Activated naive CD8-positive, alpha-beta T cell treated with anti-CD3 and anti-CD28 coated beads for 36 hours (primary cell): ENCODE measurements at places on chromosomes 1 and 21.
A peak's percentile ranks its signal among the peaks of the same experiment; 100 is the strongest.

DNA sequence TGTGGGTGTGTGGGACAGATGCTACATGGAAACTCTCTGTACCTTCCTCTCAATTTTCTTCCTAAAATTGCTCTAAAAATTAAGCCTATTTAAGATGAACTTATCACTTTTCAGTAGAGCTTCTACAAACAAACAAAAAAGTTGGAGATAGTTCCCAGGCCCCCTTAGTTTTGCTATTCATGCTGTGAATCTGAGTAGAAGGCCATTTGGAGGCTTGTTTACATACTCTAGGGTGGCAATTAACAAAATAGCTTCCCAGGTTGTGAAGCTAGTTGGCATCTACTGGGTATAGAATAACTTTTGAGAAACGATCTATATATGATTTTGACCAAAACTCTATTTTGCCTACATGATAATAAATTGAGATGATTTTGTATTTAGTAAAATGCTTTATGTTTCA lies 541.4 kb upstream of the B3GALT2 start:
- H3K27me3 ChIP-seq = no peaks in the 10 kb centered on the region
- no peaks in the 10 kb centered on the region for H3K36me3 ChIP-seq
- H3K27ac ChIP-seq = no peak overlapping the region
- H3K4me3 ChIP-seq = no peak overlapping the region

GRCh38 chr1:197422993-197423392 lies 154.9 kb downstream of the CRB1 start:
- no peak overlapping the region for H3K4me3 ChIP-seq
- DNase-seq = no peak
- H3K36me3 ChIP-seq = no peaks in the 10 kb centered on the region
- H3K27ac ChIP-seq = no peak overlapping the region
- no peaks in the 10 kb centered on the region for H3K27me3 ChIP-seq
- H3K4me1 ChIP-seq = no peaks in the 10 kb centered on the region

GRCh38 chr1:112540226-112540794 lies 31.5 kb downstream of the WNT2B start:
- H3K4me1 ChIP-seq = peaks cover 2% of the 10 kb centered on the region
- H3K27me3 ChIP-seq = no peaks in the 10 kb centered on the region
- no peaks in the 10 kb centered on the region for H3K36me3 ChIP-seq
- DNase-seq = no peak

- peak overlapping the region; percentile 87 for H3K4me3 ChIP-seq
- H3K36me3 ChIP-seq = peaks cover 26% of the 10 kb centered on the region
- peak; percentile 72 for DNase-seq
- H3K4me1 ChIP-seq = peaks cover 25% of the 10 kb centered on the region
- peaks cover 50% of the 10 kb centered on the region for H3K27me3 ChIP-seq
Observed at GRCh38 chr1:65147424-65148177, 402 bp upstream of the AK4 start.

GRCh38 chr1:185046668-185047067 lies 1.3 kb downstream of the RNF2 start:
- peak overlapping the region; percentile 86 for H3K4me3 ChIP-seq
- no peaks in the 10 kb centered on the region for H3K27me3 ChIP-seq
- H3K4me1 ChIP-seq = peaks cover 41% of the 10 kb centered on the region
- peak overlapping the region; percentile 76 for H3K27ac ChIP-seq

DNA sequence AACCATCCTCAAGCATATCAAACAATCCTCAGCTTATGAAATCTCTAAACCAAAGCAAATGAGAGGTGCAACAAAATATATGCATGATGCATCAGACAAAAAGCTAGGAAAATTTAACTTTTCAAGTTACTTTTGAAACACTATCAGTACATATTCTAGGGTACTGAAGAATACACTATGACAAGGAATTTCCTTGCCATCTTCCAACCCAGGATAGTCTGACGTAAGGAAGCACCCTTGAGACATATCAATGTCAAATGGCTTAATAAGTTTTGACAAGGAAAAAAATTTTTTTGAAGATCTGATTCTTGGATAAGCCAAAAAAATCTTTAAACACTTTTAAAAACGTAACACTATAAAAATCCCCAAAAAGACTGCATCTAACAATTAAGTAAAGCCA lies 64.9 kb downstream of the KIFAP3 start:
- no peaks in the 10 kb centered on the region for H3K27me3 ChIP-seq
- no peaks in the 10 kb centered on the region for H3K4me1 ChIP-seq
- no peak for DNase-seq
- peaks cover 18% of the 10 kb centered on the region for H3K36me3 ChIP-seq
- H3K4me3 ChIP-seq = no peak overlapping the region
- no peak overlapping the region for H3K27ac ChIP-seq

DNA sequence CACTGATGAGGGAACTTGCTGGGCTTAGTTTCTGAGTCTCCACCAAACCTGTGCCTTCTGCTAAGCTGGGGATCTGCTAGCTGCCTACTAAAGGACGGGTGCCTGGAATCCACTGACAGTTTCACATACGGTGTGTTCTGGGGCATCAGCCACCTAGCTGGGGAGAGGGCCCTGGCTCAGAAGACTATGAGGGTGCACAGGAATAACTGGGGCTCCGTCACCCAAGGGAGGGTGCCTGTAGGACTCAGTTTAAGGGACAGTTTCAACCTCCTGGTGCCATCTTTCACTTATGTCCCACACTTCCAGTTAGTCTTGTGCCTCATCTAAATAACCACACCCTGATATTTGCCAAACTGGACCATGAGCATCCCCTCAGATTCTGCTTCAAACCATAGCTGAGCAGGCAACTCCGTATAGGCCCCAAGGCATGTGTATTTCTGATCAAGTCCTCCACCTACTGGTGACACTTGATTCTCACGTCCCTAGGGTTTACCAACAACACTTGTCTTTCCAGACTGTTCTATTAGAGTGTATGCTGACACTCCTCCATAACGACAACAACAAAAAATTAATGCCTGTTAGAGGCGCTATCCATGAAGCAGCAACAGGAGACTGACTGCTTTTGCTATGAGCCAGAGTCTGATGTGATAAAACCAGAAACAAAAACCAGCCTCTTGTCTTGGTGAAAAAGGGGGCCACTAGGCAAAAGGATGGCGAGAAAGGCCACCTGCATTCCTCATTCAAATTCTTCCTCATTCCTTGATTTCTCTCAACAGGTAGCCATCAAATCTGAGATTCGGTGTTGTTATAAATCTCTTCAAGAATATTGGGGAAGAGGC lies 55.0 kb upstream of the PAXBP1 start:
- H3K4me1 ChIP-seq = peaks cover 3% of the 10 kb centered on the region
- no peak overlapping the region for H3K4me3 ChIP-seq
- H3K27me3 ChIP-seq = peaks cover 10% of the 10 kb centered on the region
- DNase-seq = peak; percentile 13

DNA sequence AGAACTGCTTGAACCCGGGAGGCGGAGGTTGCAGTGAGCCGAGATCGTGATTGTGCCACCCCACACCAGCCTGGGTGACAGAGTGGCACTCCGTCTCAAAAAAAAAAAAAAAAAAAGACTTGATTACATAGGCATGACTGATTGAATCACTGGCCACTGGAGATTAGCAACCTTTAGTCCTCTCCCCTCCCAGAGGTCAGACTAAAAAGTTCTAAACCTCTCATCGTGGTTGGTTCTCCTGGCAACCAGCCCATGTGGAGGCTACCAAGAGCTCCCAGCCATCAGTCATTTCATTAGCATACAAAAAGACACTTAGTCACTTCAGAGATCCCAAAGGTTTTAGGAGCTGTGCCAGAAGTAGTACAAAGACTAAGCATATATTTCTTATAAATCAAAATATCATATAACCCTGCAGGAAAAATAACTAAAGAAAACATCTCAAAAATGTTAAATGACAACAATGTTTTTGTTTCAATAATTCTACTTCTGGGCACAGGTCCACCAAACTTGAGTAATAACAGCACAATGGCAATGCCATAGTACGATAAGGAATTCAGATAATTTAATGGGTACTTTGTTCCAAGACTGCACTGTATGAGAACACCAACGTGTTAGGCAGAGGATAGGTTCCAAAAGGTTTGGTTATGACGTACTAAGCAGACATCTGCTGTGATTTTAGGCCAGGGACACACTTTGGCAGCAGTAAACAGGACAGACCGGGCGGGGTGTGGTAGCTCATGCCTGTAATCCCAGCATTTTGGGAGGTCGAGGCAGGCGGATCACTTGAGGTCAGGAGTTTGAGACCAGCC lies 18.1 kb downstream of the USP48 start:
- peaks cover 52% of the 10 kb centered on the region for H3K4me1 ChIP-seq
- H3K27ac ChIP-seq = no peak overlapping the region
- H3K36me3 ChIP-seq = peaks cover 9% of the 10 kb centered on the region
- no peak for DNase-seq
- no peaks in the 10 kb centered on the region for H3K27me3 ChIP-seq

DNA sequence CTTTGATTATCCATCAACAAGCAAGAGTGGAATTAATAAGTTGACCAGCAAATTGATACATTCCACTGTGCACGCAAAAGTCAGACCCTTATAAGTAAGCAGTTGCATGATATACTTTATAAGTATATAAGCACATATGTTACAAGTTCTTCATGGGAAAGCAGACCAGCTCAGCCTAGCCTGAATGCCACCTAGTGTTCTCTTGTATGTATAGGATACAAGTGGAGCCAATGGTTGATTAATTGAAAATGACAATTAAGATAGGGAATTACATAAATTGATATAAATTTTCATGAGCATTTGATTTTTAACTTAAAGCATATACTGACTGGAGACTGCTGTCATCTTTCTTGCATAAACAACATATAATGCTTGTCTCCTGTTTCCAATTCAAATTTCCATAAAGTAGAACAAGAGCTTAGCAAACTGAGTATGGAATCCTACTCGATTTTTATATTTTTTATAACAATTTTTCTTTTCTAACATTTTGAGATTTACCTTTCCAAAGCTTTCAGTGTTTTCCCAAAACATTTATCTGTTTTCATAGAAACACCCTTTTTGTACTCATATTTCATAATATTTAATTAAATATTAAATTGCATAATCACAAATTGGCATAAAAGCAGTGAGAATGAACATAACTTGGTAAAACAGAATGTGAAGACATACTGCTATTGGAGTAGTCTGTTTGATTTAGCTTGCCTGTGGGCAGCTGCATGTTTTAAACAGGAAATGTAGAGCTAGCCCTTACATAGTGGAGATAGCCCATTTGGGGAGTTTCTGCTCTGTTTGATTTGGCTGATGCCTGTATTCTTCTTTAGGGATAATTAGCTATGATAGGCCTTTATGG lies 62.8 kb downstream of the MAGI3 start:
- DNase-seq = no peak
- H3K4me1 ChIP-seq = no peaks in the 10 kb centered on the region
- H3K4me3 ChIP-seq = no peak overlapping the region
- no peak overlapping the region for H3K27ac ChIP-seq
- peaks cover 12% of the 10 kb centered on the region for H3K27me3 ChIP-seq

- no peak overlapping the region for H3K4me3 ChIP-seq
- H3K27ac ChIP-seq = peak overlapping the region; percentile 68
Observed at GRCh38 chr1:50724626-50725286, 235.3 kb downstream of the FAF1 start.

- no peak overlapping the region for H3K27ac ChIP-seq
- peaks cover 11% of the 10 kb centered on the region for H3K27me3 ChIP-seq
- H3K36me3 ChIP-seq = peaks cover 7% of the 10 kb centered on the region
- peaks cover 12% of the 10 kb centered on the region for H3K4me1 ChIP-seq
Observed at GRCh38 chr1:37599940-37600339, 4.2 kb upstream of the GNL2 start.

- no peak overlapping the region for H3K27ac ChIP-seq
- no peaks in the 10 kb centered on the region for H3K36me3 ChIP-seq
- H3K4me1 ChIP-seq = no peaks in the 10 kb centered on the region
- H3K4me3 ChIP-seq = no peak overlapping the region
Observed at GRCh38 chr1:72936942-72937341, 654.6 kb upstream of the NEGR1 start.

GRCh38 chr1:1755852-1756251 lies 22.4 kb downstream of the NADK start:
- H3K4me3 ChIP-seq = no peak overlapping the region
- peaks cover 1% of the 10 kb centered on the region for H3K4me1 ChIP-seq
- no peak for DNase-seq
- no peaks in the 10 kb centered on the region for H3K27me3 ChIP-seq

DNA sequence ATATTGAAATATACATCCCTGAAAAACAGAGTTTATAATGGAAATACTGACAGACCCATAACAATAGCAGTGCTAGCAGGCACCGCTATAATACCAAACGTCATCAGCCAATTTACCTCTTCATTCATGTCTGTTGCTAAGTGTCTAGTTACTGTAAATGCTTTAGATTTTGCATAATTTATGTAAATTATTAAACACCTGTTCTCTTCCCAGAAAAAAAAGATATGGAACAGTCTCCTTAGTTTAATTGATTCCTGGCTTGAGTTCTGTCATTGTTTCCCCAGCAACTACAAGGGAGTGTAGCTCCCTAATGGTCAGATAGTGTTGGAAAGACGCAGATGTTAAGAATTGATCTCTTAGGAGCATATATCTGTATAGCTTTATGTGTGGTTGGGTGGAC lies 817.9 kb upstream of the ADGRL2 start:
- H3K36me3 ChIP-seq = no peaks in the 10 kb centered on the region
- H3K4me1 ChIP-seq = no peaks in the 10 kb centered on the region
- H3K27ac ChIP-seq = no peak overlapping the region

DNA sequence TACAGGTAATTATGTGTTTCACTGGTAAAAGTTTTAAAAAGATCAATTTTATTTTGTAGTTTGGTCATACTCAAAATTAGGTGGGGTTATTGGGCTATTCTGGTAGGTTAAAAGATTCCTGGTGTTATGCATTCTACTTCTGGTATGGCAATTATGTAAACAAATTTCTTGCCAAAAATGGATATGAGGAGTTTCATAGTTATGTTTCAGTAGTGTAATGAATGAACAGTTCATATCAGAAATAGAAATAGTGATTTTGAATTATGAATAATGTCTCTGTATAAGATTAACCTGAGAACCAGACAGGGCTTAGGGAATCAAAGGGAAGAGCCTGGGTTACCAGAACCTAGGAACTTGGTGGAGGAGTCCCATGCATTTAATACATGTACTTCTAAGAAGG lies 15.9 kb downstream of the ATF6 start:
- DNase-seq = no peak
- peaks cover 14% of the 10 kb centered on the region for H3K36me3 ChIP-seq
- peaks cover 15% of the 10 kb centered on the region for H3K4me1 ChIP-seq
- H3K27ac ChIP-seq = no peak overlapping the region

DNA sequence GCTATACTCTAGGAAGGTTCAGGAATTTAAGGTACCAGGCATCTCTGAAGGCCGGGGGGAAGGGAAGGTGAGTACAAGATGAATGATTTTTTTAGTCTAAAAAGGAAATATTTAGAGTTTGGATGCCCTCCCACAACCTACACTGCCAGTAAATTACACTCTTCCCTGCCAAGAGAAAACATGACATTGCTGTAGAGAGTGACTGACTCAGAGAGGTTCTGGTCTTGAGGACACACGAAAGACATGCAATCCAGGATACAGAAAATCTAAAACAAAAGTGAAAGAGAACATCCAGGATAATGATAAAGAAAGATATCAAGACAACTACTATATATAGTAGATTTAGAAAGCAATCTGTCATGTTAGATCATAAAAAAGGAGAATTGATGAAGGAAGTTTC lies 200.5 kb downstream of the TYW3 start:
- no peaks in the 10 kb centered on the region for H3K36me3 ChIP-seq
- H3K4me1 ChIP-seq = no peaks in the 10 kb centered on the region
- H3K4me3 ChIP-seq = no peak overlapping the region
- H3K27ac ChIP-seq = no peak overlapping the region
- no peaks in the 10 kb centered on the region for H3K27me3 ChIP-seq
